ENCODE measurements at places on chromosomes 13 and 19.

GRCh38 chr13:106500445-106500844 is 35.0 kb downstream of the EFNB2 start:
- H3K36me3 ChIP-seq, result no peaks in the 10 kb centered on the region
- DNase-seq, result no peak
- H3K4me1 ChIP-seq, result no peaks in the 10 kb centered on the region
- peaks cover 23% of the 10 kb centered on the region for H3K27me3 ChIP-seq

DNA sequence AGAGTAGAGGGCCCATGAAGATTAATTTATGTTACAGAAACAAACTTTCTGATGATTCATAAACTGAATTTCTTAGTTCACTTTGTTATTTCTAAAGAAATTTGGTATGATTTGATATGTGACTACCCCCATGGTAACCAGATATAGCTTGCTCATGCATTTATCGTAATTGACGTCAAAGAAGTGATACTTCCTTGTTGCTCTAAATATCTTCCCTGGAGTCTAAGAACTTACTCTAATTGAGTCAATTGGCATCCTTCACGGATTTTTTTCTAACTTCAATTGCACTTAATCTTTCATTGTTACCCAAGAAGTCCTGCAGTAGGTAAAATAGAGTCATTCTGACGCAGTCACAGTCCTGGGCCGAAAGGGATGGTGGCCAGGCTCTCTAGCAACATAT is 240.9 kb downstream of the GPC5 start:
- no peak for DNase-seq
- no peaks in the 10 kb centered on the region for H3K4me1 ChIP-seq
- H3K4me3 ChIP-seq, result no peak overlapping the region
- no peaks in the 10 kb centered on the region for H3K36me3 ChIP-seq

GRCh38 chr19:55087542-55087901 is 11.9 kb downstream of the EPS8L1 start:
- peaks cover 27% of the 10 kb centered on the region for H3K4me1 ChIP-seq
- H3K27me3 ChIP-seq, result peaks cover 38% of the 10 kb centered on the region
- peaks cover 12% of the 10 kb centered on the region for H3K36me3 ChIP-seq
- no peak overlapping the region for H3K27ac ChIP-seq

DNA sequence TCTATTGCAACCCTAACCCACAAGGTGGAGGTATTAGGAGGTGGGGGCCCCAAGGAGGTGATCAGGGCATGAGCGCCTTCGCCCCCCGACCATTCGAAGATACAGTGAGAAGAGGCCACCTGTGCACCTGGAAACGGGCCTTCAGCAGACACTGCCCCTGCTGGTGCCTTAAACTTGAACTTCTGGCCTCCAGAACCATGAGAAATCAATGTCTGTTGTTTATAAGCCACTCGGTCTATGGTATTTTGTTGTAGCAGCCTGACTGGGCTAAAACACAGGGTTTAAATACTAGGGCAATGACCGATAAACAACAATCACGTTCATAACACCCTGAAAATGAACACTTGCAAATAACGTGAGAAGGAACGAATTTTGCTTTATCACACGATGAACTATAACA is 85.2 kb upstream of the USP29 start:
- H3K27ac ChIP-seq, result no peak overlapping the region
- H3K4me1 ChIP-seq, result no peaks in the 10 kb centered on the region
- H3K4me3 ChIP-seq, result no peak overlapping the region

DNA sequence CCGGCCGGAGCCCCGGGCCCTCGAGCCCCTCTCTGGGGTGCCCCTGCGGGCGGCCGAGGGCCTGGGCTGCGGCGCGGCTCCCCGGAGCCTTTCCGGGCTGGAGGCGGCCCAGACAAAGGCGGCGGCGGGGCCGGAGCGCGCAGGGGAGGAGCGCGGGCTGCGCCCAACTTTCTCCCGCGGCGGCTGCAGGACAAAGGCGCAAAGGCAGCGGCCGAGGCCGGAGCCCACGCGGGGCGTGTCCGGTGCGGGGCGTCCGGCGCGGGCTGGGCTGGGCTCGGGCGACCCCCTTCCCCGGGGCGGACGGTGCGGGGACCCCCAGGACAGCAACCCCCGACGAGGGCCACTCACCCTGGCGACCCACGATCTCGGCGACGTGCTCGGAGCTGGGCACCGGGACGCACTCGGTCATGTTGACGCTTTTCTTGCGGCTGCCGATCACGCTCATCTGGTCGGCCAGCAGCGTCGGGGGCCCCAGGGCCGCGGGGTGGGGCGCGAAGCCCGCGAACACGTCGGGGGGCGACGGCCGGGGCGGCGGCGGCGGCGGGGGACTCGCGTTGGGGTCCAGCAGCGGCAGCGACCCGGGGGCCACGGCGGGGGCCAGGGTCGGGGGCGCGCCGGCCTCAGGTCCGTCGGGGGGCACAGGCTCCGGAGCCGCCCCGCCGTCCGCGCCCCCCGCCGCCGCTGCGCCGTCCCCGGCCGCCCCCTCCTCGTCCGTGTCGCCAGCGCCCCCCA is 843 bp downstream of the MEX3D start:
- no peak overlapping the region for H3K4me3 ChIP-seq
- no peak overlapping the region for H3K27ac ChIP-seq
- no peaks in the 10 kb centered on the region for H3K27me3 ChIP-seq

GRCh38 chr19:58385313-58385890 is 1.7 kb upstream of the RPS5 start:
- H3K27ac ChIP-seq, result peak overlapping the region; percentile 97
- no peaks in the 10 kb centered on the region for H3K27me3 ChIP-seq
- DNase-seq, result no peak
- H3K4me3 ChIP-seq, result peak overlapping the region; percentile 79
- H3K4me1 ChIP-seq, result peaks cover 58% of the 10 kb centered on the region
- H3K36me3 ChIP-seq, result peaks cover 17% of the 10 kb centered on the region
